Hepatic stellate cell (primary cell): ENCODE measurements at places on chromosomes 12 and 14.
A peak's percentile ranks its signal among the peaks of the same experiment; 100 is the strongest.

DNA sequence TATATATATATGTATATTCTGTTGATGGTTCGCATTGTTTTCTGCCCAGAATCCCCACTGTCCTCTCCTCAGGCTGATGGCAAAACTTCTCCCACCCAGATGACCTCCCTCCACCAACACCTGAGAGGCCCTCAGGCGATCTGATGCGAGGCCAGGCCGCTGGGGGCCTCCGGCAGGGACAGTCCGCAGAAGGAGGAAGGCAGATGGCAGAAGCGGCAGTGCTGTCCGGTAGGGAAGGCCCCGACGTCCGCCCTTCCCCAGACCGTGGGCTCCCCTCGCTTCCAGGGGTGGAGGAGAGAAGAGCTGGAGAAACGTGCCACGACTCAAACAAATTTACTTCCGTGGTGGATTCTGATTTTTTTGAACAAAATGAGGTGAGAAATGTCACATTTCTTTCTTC, 178.3 kb upstream of the RGS6 start:
- no peak for DNase-seq

GRCh38 chr12:57627501-57628279, 5.3 kb downstream of the B4GALNT1 start:
- DNase-seq = peak; percentile 0

DNA sequence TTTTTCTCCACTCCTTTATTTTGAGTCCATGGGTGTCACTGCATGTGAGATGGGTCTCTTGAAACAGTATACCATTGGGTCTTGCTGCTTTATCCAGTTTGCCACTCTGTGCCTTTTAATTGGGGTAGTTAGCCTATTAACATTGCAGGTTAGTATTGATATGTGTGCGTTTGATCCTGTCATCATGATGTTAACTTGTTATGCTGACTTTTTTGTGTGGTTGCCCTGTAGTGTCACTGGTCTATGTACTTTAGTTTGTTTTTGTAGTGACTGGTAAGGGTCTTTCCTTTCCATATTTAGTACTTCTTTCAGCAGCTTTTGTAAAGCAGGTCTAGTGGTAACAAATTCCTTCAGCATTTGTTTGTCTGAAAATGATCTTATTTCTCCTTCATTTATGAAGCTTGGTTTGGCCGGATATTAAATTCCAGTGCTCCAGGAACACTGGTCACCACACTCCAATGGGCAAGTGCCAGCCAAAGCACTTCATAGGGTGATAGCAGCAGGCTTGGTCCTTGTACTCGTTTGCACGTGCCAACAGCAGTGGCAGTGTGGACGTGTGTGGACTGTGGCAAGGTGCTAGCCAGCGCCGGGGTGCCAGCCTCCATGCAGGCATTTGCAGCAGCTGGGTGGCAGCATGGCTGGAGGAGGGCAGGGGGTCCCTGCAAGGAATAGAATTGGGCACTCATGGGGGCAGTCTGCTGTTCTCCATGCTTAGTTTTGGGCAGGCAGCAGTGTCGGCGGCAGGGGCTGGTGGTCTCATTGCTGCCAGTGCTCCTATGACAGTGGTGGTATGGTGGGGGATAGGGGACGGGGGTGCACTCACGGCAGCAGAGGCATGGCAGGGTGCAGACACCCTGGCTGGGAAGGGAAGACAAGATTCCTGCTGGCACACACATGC, 53.5 kb downstream of the FRS2 start:
- DNase-seq = no peak

GRCh38 chr12:97643924-97644323, 181.3 kb downstream of the RMST start:
- DNase-seq = no peak

DNA sequence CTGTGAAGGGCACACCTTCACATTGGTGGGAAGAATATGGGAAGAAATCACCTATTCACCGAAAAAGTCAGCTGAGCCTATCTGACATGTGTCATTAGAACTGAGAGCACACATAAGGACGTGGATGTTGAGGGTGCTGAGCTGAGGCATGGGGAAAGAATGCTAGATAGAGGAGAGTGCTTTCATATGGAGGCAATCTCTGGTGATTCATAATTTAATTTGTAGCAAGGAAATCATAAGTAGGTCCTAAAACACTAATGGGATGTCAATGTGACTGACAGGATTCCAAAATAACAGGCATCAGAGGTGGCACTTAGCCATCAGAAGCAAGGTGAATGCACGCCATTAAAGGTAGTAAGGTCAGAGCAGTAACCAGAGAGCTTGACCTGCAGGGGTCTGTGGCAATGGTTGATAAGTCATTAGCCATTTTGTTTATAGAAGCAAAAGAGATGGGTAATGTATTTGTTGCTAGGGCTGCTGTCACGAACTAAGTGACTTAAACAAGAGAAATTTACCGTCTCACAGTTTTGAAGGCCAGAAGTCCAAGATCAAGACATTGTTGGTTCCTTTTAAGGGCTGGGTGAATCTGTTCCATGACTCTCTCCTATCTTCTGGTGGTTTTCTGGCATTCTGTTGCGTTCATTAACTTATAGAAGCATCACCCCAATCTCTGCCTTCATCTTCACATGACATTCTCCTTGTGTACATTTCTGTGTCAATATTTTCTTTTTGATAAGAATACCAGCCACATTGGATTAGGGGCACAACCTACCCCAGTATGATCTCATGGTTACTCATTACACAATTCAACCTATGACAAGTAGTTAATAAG, 69.3 kb downstream of the ANKS1B start:
- peak; percentile 45 for DNase-seq

DNA sequence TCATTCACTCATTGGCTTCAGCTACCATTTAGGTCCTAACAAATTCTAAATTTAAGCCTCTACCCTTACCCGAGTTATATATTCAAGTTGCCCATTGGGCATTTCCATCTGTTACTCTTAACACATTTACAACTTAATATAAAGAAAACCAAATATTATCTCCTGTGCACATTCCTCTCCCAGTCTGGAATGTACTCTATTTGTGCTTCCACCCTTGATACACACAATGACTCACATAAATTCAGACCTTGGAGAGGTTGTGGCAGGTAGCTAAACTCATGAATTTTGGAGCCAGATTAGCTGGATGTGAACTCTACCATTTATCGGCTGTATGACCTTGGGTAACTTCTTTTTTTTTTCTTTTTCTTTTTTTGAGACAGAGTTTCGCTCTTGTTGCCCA, 51.1 kb downstream of the BRMS1L start:
- DNase-seq = no peak

GRCh38 chr12:57844709-57845477, 1.6 kb downstream of the CTDSP2 start:
- peak; percentile 91 for DNase-seq

DNA sequence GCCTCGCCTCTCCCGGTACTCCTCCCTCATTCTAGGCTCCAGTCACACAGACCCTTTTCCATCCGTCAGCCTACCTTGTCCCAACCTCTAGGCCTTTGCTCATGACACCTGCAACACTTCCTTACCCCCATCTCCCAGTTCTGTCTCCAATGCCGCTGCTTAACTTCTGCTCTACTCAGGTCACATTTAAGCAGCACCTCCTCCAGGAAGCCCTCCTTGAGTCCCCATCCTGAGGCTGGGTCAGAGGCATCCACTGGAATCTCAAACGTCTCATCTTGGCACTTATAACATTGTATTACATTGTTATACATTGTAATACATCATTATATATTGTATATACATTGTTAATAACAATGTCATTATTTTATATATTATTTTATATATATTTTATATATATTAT, 32.8 kb downstream of the RASAL1 start:
- DNase-seq = no peak

DNA sequence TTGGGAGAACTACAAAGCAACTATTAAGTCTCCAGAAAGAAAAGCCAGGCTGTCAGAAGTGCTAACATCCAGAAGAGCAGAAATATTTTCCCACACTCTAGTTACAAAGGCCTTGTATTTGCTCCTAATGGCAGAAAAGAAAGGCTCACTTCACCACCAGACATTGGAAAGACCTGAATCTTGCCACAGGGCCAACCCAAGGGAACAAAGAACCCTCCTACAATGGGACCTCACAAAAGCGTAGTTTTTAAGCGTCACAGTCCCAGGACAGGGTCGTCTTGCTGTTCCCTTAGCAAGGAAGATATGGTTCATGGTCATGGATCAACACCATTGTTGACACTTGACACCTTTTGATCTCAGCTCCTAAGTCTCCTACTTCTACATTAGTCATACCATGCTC, 119.1 kb downstream of the RPS29 start:
- DNase-seq = no peak

GRCh38 chr12:104699489-104700190, 242.9 kb downstream of the CHST11 start:
- peak; percentile 22 for DNase-seq

- no peak for DNase-seq
Observed at GRCh38 chr14:93799989-93800921, 12.0 kb upstream of the PRIMA1 start.

DNA sequence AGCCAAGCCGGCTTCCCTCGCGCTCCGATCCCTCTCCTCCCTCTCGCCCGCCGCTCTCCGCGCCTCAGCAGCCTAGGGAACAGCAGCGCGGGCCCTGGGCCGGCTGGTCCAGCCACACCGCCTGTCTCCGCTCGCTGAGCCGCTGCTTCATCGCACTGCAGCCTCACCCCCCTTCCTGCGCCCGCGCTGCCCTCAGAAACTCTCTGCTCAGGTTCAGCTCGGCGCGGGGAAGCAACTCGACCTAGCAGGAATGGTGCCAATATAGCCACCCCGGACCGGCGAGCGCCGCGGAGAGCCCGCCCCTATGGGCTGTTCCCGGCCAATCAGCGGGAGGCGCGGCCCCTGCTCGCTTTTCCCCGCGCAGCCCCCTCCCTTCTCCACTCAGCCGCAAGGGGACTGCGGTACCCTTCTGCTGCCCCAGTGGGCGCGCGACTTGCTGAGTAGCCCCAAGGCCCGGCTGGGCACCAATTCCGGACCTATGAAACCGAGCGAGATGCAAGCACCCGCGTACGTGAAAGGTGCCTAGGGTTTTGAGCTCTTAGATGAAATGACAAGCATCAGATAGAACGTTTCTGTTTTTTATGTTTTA, at the start of gene ADAMTS20:
Gene ADAMTS20 (minus strand): TSS at position 233 of the 589 bp plus-strand sequence. CDS start 282 bp downstream, outside the sequence.
- peak; percentile 15 for DNase-seq

DNA sequence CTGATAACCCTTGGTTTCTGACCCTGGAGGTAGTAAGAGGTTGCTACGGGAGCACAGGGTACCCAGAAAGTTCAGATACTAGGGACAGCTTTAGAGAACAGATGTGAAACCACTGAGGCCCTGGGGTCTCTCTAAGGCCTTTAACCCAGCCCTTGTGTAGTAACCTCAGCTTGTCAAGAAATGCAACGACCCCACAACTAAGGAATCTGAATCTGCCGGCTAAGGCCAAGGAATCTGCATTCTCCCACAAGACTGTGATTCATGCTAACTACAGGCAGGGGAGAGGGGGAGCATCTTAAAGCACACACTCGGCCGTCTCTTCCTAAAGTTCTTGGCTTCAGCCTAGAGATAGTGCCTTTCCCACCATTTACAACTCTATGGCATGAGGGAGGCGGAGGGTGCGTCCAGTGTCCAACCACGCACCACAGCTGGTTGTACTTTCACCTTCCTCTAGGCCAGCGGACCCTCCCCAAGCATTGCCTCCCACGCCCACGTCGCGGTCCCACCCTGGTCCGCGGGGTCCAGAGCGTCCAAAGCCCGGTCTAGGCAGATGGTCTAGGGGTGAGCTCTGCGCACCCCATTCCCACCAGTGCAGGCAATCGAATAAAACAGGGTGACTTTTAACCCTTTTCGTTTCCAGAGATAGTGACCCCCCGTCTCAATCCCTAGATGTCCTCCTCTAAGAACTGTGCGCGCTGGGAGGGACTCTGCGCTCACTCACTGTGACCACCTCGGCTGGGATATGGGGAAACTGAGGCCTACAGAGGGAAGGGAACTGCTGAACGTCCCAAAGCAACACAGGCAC, 735 bp upstream of the VASH1 start:
- no peak for DNase-seq

- DNase-seq = no peak
Observed at GRCh38 chr14:81127785-81128184, 93.0 kb downstream of the GTF2A1 start.

GRCh38 chr14:87934185-87934584, 58.8 kb downstream of the GALC start:
- DNase-seq = no peak

- DNase-seq = no peak
Observed at GRCh38 chr12:57181561-57182155, 34.2 kb upstream of the LRP1-AS start.

GRCh38 chr12:47722941-47723631, 2.2 kb downstream of the ENDOU start:
- no peak for DNase-seq

DNA sequence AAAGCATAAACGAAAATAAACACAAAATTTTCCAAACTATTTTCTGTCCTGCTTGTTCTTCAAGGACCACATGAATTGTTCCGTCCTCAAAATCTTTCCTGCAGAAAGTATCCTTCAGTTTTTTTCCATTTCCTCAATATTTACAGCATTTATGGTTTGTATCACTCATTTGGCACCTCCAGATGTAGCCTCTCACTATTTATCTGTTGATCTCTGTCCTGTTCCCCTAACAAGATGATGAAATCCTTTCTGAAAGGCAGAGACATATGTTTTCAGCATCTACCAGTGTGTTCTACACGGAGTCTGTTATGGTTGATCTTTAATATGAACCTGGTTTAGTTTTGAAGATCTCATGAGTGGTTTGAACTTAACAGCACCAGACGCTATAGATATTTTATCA, 490.2 kb downstream of the NELL2 start:
- no peak for DNase-seq

- peak; percentile 50 for DNase-seq
Observed at GRCh38 chr12:1592444-1593173, 1.8 kb downstream of the FBXL14 start.

DNA sequence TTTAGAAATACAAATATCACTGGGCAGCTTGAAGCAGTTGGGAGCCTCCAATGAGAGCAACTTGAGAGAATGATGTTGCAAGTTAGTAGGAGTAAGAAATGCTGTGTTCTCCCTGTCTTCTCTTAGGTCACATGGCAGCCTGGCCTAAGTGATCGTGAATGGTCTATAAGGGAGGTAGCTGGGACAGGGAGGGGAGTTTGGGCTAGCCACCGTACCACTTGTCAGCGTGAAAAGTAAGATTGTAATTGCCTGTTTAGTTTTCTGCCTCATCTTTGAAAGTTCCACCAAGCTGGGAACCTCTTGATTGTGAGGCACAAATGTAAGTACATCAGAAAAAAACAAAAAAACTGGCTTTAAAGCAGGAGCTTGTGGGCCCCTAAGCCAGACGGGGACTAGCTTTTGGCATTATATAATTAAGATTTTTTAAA, 36.4 kb downstream of the MDM2 start:
- no peak for DNase-seq

DNA sequence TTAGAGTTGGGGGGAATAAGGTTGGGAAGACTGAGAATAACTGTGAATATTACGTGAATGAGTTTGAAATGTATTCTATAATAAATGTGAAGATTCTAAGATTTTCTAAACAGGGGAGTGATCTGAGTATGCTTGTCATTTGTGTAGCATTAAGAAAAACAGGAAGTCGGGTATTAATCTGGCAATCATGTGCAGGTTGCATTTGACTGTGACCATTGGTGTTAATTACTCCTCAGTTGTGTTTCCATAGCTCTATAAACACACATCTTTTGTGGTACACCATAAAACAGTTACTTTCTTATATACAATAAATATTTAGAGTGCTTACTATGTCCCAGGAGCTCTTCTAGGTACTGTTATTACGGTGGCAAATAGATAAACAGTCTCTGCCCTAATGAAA, 434.4 kb upstream of the PDE3A start:
- DNase-seq = no peak
